Choroid plexus epithelial cell (primary cell): ENCODE measurements at places on chromosomes 7 and 10.

GRCh38 chr7:12119620-12120303 is 91.3 kb upstream of the TMEM106B start:
- no peak for DNase-seq

GRCh38 chr10:5619362-5620211 is 46.8 kb downstream of the ASB13 start:
- peak; percentile 48 for DNase-seq

GRCh38 chr7:98879198-98879978 is 1.1 kb downstream of the TRRAP start:
- DNase-seq, result peak; percentile 42

GRCh38 chr7:155454183-155455112 is 3.5 kb upstream of the EN2 start:
- DNase-seq, result no peak

DNA sequence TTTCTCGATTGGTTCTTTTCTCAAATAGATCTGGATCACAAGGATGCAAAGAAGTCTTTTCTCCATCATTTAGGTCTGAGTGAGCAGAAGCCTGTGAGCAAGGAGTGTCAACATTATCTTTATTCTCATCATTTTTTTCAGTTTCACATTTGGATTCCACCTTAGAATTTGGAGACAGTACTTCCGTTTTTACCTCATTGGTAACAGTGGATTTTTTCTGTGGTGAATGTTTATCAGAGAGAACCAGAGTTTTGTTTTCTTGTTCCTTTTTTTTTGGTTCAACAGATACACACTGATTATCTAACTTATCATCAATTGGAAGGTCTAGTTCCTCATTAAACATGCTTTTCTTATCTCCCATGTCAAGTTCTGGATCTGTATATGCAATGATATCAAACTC is 151.3 kb downstream of the GALNT11 start:
- DNase-seq, result no peak

- DNase-seq, result no peak
These were observed 539 bp upstream of the COX19 start for GRCh38 chr7:975702-976473.

DNA sequence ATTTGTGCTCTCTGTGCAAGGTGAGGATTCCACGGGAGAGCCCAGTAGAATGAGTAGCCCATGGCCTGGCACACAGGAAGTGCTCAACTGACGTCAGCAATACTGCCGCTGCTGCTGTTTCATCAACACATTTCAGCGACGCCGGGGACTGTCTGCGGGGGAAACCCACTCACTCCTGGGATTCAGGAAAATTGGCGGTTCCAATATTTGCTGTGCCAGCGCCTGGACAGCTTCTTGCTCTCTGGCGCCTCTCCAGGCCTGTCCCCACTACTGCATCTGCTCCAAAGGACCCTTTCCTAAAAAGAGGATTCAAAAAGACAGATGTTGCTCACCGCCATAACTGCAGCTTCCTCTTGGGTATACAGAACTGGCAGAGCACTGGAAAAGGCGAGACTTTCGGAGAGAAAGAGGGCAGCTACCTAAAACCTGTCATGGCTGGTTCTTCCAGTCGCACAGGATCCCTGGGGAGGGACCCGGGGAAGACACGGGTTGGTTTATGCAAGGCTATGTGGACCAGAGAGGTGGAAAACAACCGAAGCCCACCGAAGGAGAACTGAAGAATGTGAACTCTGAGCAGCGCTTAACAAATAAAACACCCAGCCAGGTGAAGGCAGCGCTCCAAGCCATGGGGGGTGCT is 39.7 kb upstream of the ENO4 start:
- peak; percentile 5 for DNase-seq

GRCh38 chr7:101922631-101923601 is 105.5 kb downstream of the CUX1 start:
- DNase-seq, result no peak

DNA sequence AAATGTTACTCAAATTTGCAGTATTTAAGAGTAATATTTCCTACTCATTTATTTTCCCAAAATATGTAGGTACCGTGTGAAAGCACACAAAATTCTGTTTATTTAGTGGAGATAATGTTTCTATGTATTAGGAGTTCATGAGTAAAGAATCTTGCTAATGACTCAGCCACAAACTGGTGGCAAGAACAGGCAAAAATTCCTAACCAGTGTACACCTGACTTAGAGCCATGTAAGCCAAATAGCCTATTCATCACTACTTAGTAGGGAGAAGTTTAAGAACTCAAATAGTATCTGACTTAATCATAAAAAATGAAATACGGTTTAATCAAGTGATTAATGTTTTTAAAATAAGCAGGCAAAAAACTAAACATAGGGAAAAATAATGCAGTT is 169.0 kb downstream of the SRPK2 start:
- peak; percentile 64 for DNase-seq

- DNase-seq, result no peak
These were observed 157.9 kb downstream of the PLXDC2 start for GRCh38 chr10:19974138-19974537.

GRCh38 chr7:36207451-36208291 is 54.6 kb downstream of the EEPD1 start:
- DNase-seq, result peak; percentile 93

DNA sequence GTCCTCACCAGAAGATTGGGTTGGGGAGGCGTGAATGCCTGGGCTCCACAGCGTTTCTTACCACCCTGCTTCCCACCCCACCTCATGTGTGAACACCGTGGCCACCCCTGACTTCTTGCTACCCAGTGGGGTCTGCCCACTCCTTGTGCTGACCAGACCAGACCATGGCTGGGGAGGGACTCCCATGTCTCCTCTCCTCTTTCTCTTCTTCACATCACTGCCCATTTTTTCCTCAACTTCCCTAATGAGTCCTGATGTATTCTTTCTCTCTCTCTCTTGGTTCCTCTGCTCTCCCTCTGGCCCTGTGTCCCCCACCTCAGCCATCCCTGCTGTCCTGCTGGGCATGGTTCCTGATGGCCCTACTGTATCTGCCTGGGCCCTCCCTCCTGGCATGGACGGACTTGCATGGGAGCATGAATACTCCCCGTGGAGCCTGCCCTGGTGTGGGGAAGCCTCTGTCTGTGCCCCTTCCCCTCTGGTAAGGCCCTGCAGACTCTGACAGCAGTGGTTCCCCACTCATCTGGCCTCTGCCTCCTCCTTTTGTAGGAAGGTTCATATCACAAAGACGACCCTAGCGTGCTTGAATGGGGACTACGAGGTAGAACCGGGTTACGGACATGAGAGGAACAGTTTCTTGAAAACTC is 85.5 kb downstream of the ADCY1 start:
- no peak for DNase-seq

- DNase-seq, result peak; percentile 62
These were observed 194.8 kb downstream of the MAD1L1 start for GRCh38 chr7:2037808-2038522.

- peak; percentile 71 for DNase-seq
These were observed 244.8 kb downstream of the KCNMA1 start for GRCh38 chr10:77392851-77393250.

GRCh38 chr10:132273966-132274365 is 33.8 kb downstream of the STK32C start:
- no peak for DNase-seq

DNA sequence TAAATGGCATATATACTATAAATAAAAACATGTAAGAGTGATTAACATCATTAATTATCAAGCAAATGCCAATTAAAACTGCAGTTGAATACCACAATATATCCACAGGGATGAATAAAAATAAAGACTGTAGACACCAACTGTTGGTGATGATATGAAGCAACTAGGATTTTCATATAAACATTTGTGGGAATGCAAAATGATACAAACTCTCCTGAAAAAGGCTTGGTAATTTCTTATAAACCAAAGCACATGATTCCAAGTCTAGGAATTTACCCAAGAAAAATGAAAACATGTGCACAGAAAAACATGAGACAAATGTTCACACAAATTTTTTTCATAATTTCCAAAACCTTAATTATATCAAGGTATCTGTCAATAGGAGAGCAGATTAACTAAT is 448.1 kb downstream of the ETV1 start:
- DNase-seq, result no peak

GRCh38 chr10:17265468-17265867 is 37.4 kb downstream of the VIM start:
- DNase-seq, result no peak

- DNase-seq, result no peak
These were observed 26.1 kb upstream of the C10orf53 start for GRCh38 chr10:49653273-49653929.

GRCh38 chr10:61784354-61785133 is 117.0 kb upstream of the ARID5B start:
- no peak for DNase-seq

GRCh38 chr10:76401006-76401405 is 969.6 kb downstream of the LRMDA start:
- no peak for DNase-seq

GRCh38 chr7:157022681-157023588 is 12.5 kb upstream of the MNX1 start:
- no peak for DNase-seq

DNA sequence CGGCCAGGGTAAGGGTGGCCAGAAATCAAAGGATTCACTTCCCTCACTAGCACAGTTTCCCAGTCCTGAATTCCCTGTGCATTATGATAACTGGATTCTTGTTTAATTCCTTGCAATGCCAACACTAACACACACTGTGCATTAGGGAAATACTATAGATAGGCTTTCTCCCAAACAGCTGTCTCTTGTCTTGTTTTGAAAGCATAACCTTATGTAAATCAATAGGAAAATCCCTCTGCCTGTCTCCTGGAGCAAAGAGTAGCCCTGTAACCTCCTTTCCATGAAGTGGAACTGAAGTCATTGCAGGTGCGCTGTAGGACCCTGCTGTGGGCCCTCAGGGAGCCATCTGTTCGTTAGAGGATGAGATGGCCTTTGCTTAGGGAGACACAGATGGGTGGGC is 82.8 kb upstream of the FAM171A1 start:
- DNase-seq, result no peak

GRCh38 chr10:83691791-83692596 is 447.3 kb upstream of the GHITM start:
- no peak for DNase-seq

- no peak for DNase-seq
These were observed 147.2 kb upstream of the KLF14 start for GRCh38 chr7:130881091-130881798.

GRCh38 chr10:89207801-89208551 is 859 bp upstream of the CH25H start:
- no peak for DNase-seq

DNA sequence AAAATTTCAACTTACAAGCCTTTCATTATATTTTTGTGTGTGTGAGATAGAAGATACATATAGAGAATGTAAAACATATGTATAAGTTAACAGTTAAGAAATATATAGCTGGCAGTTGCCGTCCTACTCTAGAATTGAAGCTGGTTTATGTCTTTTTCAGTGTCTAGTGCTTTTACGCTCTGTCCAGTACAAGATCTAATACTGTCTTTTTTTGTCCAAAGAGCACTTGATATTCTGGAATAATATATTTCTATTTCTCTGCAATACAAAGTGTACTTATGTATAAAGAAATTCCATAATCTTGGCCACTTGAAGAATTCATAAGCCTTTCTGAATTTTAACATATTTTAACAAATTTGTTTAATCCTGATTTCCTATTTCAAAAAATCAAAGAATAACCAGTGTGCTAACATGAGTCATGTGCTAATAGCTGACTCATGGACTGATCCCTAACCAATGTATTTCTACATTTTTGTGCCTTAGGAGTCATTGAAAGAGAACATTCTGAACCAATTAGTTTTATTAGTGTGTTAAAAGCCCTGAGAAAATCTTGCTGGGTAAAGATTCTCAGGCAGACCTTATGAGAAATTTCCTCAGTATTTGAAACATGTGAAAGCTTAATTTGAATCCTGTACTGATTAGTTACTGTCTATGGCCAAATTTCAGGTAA is 73.2 kb upstream of the CCAR1 start:
- DNase-seq, result peak; percentile 92
